ENCODE measurements at places on chromosomes 11 and 22.
A peak's percentile ranks its signal among the peaks of the same experiment; 100 is the strongest.

DNA sequence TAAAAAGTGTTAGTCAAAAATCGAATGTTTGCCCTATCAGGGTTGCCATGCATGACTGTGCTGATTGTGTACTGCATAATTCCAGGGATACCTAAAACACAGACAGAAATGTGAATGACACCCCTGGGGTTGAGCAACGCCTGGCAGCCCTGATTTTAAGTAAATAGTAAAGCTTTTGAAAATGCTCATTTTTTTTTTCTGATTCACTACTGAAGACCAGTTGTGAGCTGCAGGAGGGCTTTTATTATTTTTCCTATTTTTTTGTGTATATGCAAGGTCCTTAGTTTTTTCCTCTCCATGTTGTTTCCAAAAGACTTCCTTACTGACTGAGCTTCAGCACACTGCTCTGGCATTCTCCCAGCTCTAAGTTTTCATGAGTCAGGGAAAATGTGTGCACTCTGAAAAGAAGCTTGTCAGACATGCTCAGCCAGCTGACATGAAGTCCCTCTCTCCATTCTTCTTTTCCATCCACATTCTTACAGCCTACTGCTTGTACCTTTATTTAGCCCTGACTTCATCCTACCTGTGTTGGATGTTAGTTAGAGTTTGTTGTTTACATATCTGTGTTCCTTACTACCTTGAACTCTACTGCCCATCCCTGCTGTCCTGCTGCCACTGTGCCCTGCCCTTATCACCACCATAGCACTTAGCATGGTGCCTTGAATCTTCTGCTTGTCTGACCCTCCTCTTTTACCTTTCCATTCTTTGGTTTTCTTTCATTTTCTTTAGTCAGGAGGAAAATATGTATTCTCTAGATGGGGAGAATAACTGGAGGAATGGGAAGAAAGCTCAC lies 79.5 kb downstream of the HORMAD2 start:
- DNase-seq: no peak

- no peak for DNase-seq
Measured at GRCh38 chr11:77400775-77401449, 73.0 kb downstream of the PAK1 start.

DNA sequence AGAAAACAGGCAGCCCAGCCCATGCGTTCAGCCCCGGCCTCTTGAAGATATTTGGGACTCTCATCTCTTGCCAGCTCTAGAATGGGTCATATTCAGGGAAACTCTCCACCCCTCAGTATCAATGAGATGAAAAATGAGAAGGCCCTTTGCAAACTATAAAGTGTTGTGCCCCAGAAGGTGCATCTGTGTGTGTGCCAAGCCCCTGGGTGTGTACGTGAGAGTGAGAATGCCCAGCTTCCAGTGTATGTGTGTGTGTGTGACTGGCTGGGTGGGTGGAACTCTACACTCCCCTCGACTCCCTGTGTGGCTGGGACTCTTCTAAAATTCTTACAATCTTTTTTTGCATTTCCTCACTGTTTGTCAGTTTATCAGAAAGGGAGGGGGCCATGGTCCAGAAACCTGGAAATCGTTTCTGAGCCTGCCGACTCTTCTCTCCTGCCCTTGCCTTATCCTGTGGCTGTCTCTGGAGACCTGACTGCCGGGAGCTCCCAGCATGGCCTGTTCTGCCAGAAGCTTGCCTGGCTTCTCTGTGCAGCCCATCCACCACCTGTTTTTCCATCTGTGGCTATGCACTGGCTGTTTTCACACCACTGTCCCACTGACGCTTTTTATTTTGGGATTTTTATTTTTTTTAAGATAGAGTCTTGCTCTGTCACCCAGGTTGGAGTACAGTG lies 1.2 kb downstream of the P2RY6 start:
- DNase-seq: no peak

DNA sequence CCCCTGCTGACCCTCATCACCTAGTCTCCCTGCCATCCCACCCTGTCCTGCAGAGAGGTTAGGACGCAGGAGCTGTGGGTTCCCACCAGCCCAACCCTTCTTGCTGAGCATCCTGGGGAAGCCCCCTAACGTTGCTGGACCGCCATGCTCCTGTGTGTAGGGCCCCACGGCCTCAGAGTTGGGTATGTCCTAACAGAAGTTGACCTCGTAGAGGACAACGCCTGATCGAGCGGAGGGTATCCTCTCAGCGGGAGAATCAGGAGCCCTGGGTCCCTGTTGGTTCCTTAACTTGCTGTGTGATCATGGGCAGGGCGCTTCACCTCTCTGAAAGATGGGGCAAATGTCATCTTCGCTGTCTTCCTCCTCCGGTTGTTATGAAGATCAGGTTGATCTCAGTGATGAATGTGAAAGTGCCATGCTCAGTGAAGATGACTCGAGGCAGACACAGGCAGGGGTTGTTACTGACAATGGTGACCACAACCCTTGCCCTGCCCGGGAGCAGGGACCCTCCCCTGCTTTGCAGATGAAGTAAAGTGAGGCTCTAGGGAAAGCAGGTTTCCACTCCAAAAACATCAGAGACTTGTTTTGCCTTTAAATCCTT lies 19.3 kb upstream of the CD5 start:
- no peak for DNase-seq

DNA sequence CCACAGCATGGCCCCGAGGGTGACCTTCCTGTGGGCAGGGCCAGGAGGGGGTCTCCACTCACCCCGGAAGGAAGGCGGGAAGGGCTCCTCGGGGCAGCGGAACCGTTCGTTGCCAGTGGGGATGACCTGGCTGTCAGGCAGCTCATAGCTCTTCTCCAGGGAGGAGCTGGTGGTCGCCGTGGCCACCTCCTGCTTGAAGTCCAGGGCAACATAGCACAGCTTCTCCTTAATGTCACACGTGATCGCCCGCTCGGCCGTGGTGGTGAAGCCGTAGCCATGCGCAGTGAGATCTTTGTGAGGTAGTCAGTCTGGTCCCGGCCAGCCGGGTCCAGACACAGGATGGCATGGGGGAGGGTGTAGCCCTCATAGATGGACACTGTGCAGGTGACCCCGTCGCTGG lies 31.5 kb upstream of the SYT8 start:
- no peak for DNase-seq

DNA sequence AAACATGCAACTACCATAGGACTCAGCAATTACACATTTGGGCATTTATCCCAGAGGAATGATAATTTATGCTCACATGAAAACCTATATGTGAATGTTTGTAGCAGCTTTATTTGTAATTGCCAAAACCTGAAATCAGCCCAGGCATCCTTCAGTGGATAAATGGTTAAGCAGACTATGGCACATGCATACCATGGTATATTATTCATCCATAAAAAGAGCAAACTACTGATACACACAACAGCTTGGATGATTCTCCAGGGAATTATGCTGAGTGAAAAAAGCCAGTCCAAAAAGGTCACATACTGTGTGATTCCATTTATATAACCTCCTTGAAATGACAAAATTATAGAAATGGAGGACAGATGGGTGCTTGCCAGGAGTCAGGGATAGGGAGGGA lies 86.7 kb downstream of the ALX4 start:
- no peak for DNase-seq

- no peak for DNase-seq
Measured at GRCh38 chr11:62921573-62922188, 518 bp upstream of the CHRM1 start.

- no peak for DNase-seq
Measured at GRCh38 chr11:64566915-64567891, 23.8 kb upstream of the SLC22A12 start.

GRCh38 chr11:15157181-15157580 lies 42.5 kb downstream of the INSC start:
- DNase-seq: no peak

- peak; percentile 67 for DNase-seq
Measured at GRCh38 chr22:43346521-43346929, 3.4 kb upstream of the SCUBE1 start.

DNA sequence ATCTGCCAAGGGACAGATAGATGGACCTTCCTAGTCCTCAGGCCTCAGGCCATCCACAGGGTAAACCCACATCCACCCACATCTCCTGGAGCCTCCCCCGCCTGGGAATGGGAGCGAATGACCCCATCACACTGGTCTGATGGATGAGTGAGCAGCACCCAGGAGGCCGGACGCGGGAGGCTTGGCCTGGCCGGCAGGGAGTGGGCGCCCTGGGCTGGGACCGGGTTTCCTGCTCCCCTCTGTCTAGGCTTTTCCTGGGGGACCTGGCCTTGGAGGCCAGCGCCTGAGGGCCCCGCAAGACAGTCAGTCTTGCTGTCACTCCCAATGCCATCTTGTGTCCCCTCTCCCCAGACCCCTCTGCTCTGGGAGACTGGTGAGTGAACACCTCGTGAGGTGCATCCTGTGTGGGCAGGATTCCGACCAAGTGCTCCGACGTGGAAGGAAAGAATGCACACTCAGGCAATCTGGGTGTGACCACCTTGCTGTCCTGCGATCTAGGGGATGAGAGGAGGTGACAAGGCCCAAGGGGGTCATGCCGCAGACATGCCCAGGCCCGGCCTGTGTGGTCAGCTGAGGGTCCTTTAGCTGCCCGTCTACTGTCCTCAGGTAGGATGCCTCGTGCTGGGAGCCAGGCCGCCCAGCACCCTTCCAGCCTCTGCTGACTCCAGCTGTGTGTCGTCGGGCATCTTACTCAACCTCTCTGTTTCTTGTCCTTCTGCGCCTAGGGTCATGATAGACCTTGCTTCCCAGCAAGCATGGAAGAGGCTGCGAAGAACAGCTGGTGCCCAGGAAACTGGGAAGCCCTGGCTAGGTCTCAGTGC lies 26.5 kb upstream of the WNT7B start:
- DNase-seq: no peak

DNA sequence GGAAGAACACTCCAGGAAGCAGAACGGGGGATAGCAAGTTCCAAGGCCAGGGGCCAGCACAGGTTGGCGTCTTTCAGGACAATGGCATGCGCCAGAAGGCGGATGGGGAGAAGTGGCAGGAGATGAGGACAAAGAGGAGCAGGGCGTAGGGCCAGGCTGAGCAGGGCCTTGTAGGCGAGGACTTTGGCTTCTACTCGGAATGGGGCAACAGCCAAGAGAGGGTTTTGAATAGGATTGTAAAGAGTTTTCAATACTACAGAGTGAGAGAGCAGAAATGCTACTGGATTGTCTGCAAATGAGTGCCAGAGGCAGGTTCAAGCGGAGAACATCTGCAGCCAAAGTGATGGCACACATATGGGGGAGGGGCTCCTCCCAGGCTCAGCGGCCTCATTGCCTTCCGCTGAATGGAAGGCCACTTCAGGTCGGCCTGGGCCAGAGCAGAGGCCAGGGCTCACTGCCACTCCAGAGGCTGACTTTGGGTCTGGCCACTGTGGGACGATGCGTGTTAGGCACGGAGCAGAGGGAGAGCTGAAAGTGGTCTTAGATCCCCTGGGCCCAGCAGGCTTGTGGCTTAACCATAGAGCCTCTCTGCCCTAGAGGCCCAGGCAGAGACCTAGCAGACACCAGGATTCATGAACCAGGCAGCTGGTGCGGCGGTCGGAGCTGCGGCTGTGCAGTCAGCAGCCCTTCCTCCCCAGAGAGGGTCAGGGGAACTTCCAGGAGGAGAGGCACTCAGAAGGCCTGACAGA lies 118.2 kb downstream of the DSCAML1 start:
- no peak for DNase-seq

DNA sequence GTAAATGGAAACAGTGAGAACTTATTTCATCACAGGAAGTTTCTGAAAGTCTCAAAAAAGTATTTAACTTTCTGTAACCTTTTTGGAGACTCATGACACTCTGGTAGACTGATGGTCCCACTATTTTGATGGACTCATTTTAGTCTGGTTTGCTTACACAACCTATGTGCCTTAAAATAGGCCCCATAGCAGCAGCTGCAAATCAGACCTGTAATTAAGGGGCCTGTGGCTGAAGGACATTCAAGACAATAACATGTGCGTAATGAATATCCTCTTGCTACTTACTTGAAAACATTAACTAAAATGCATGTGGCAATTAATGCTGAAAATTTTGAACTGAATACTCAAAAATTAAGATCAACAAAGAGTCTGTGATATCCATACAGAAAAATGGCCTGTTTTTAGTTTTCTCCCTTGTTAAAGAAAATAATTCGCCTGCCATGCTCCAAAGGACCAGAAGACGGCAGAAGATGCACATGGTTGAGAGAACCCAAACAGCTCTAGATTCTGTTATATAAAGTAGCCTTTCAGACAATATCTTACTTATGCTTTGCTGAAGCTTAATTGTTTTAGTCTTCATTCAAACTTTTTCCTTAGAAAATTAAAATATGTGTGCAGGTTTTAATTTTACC lies 568.5 kb downstream of the KCNA4 start:
- no peak for DNase-seq

GRCh38 chr11:35362521-35362980 lies 56.8 kb downstream of the SLC1A2 start:
- no peak for DNase-seq

DNA sequence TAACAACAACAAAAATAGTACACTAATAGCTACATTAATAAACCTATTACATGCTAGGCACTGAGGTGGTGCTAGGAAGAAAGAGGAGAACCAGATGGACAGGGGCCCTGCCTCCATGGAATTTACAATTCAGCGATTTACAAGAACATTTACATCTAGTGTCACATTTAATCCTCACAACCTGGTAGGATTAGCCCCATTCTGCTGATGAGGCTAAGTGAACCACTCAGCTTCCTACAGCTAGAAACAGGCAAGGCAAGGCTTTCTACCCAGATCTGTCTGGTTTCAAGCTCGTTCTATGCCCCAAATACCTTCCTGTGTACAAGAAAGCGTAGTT lies 368.4 kb downstream of the BUD13 start:
- DNase-seq: no peak

DNA sequence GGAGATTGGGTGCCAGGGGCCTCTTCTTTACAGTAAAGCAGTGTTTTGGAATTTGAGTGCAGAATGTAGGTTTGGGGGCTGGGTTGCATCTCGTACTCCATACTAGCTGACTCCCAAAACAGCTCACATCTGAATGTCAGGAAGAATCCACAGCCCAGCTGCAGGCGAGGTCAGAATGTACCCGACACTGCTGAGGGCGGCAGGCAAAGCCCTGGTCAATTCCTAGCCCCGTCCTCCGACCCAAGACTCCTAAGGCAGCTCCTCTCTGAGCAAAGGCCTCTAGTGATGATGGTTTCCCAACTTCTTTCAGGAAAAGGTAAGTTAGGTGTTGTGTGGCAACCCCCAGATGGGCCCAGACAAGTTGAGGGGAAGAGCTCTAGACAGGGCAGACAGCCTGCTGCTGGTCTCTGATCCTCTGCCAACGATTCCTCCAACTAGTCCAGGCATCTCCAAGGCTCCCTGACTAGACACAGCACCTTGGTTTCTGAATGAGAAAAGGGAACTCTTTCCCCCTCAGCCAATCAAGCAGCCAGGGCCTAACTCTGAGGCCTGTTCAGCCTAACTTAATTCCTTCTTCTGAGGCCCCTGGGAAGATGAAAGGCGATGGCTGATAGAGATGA lies 8.6 kb downstream of the LARGE2 start:
- DNase-seq: no peak

- no peak for DNase-seq
Measured at GRCh38 chr22:24436553-24436952, 9.2 kb downstream of the ADORA2A start.

- DNase-seq: no peak
Measured at GRCh38 chr11:86670911-86671310, 1.5 kb downstream of the ME3 start.
